ENCODE measurements at places on chromosomes 4 and X. TPM values are rescaled to one million over a fixed set of nuclear protein-coding genes. Genes with fewer than 3 reads are reported as not detected.
A peak's percentile ranks its signal among the peaks of the same experiment; 100 is the strongest.

GRCh38 chr4:32991663-32992062 is 2271.5 kb downstream of the PCDH7 start:
- DNase-seq: no peak

DNA sequence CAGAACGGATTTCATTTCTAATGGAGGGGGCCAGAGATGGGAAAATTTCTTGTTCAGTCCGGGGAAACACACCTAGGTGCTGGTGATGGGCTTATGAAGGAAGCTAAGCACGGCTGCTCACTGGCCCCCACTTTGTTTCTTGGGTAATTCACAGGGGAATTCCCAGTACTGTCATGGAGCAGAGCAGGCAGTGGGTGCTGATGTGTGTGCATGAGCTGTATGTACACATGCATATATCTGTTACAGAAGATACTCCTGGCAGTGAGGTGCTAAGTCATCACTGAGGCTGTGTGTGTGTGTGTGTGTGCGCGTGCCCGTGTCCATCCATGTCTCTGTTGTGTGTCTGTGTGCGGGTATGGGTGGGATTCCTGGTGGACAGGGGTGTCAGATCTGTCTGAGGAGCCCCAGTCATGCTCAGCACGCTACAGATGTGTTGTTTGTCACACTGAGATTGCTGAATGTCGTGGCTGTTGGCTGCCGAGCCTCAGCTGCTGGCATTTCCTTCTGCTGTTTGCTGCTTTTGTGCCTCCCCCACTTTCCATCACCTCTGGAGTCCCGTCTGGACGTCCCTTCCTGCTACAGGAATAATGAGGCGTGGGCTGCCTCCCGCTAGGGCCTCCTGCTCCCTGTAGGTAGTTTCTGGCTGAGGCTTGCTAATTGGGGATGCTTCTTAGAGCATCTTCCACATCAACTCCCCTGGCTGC is 53.3 kb downstream of the JADE1 start:
- DNase-seq: peak; percentile 17

DNA sequence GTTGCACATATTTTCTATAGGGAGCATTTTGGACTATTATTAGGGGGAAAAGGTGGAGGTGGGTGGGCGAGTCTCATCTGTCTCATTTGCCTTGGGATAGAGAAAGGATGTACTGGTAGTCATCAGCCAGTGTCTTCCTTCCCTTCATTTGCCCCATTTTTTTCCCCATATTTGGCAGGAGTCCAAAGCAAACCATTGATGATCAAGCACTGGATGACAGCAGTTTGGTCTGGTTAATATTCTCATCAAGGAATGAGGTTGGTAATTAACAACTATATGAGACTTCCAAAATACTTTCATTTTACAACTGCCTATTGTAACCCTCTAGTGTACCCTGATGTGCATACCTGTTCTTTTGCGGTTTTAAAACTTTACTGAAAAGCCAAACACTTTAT is 22.6 kb upstream of the IGFBP7 start:
- DNase-seq: no peak

GRCh38 chr4:115970859-115971258 is 857.4 kb upstream of the NDST4 start:
- DNase-seq: no peak

GRCh38 chrX:96987228-96987627 is 103.5 kb downstream of the RPA4 start:
- no peak for DNase-seq

DNA sequence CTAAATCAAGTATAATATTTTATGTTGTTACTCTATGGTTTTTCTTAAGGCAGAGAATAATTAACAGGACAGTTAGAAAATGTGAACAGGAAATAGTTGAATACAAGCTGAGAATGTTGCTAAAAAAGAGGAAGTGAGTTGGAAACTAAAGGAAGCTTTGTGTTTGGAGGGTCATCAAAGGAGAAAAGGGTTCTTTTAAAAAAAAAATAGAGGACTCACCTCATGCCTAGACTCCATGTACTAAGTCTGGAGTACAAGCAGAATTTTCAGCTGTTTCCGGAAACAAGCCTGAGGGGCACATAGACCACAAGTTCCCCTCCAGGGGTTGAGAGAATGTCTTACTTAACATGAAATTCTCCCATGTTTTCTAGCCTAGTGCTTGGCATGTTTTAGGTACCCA is 20.1 kb upstream of the MAP7D3 start:
- DNase-seq: no peak

DNA sequence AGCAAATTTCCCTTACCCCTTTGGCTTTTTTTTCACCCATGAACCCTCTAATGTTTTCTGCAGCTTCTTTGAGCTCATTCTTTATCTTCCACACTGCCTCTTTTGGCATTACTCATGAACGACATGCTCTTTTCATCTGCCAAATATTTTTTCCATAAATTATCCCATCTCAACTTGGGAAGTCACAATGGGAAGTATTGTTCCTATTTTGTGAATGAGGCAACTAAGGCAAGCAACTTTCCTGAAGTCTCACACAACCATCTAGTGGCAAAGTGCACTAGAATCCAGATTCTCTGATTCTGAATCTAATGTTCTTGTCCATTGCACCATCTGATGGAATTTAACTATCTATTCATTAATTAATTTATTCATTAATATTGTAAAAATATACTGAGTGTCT is 625 bp downstream of the RTL9 start:
- DNase-seq: no peak

GRCh38 chrX:97616883-97617530 is 733.3 kb downstream of the RPA4 start:
- no peak for DNase-seq

Gene P2RY10
- polyA plus RNA-seq: 85.0 TPM

Gene ARAF
- 97.2 TPM for polyA plus RNA-seq

Gene CYSLTR1
- polyA plus RNA-seq: 16.9 TPM

Gene ZNF674
- 1.4 TPM for polyA plus RNA-seq

Gene TMPRSS11E
- polyA plus RNA-seq: not detected

Gene MAGEA4
- not detected for polyA plus RNA-seq

Gene FAM47E
- 0.18 TPM for polyA plus RNA-seq
